H9 (cell line): ENCODE measurements at places on chromosomes 11 and 22.

DNA sequence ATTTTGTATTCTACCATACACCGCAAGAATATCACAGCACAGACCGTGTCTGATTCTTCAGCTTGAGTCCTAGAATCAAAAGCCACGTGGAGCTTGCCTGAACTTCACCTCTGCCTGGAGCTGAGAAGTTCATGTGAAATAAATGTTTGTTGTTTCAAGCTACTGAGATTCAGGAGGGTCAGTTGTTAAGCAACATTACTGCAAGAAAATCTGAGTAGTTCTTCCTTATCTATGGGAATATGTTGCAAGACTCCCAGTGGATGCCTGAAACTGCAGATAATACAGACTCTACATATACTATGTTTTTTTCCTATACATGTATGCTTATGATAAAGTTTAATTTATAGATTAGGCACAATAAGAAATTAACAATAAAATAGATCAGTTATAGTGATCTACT, 995.3 kb downstream of the TBC1D22A start:
- no peak for DNase-seq

GRCh38 chr11:95307286-95307685, 76.3 kb upstream of the SESN3 start:
- no peak for DNase-seq

DNA sequence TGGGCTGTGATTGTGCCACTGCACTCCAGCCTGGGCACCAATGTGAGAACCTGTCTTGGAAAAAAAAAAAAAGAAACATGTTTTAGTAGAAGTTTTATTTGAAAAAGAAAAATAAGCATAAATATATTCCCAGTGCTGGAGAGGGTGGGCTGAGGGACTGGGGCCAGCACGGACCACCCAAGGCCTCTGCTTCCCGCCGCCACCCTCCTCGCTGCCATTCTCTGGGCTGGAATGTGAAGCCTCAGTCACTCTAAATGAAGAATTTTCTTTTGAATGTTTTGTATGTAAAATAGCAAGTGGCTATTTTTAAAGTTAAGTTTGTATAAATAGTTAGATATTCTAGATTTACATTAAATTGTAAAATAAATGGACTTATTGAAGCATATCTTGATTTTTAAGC, 5.1 kb upstream of the TRMU start:
- DNase-seq = no peak

GRCh38 chr11:120197251-120197891, 13.5 kb upstream of the OAF start:
- peak; percentile 56 for DNase-seq

GRCh38 chr11:9219572-9219971, 45.6 kb downstream of the DENND5A start:
- no peak for DNase-seq

GRCh38 chr11:23696688-23697415, 800.0 kb upstream of the LUZP2 start:
- DNase-seq = no peak

DNA sequence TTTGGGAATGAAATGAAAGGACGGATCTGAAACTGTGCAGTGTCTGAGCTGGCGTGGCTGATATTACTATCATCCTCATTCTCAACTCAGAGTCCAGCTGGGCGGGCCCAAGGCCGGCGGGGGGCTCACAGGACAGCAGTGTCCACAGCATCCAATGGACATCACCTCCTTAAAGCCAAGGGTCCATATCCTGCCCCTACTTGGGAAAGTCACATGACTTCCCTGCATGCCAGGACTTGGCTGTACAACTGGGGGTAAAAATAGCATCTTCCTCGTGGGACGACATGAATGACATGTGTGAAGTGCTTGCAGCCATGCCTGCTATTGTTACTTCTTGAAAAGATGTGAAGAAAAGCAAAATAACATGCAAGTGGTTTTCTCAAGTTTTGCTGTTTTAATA, 82.3 kb downstream of the TRMU start:
- DNase-seq = no peak

GRCh38 chr22:27240298-27241075, 561.1 kb downstream of the MN1 start:
- no peak for DNase-seq

- no peak for DNase-seq
Measured at GRCh38 chr11:64492561-64492960, 98.5 kb upstream of the SLC22A12 start.

DNA sequence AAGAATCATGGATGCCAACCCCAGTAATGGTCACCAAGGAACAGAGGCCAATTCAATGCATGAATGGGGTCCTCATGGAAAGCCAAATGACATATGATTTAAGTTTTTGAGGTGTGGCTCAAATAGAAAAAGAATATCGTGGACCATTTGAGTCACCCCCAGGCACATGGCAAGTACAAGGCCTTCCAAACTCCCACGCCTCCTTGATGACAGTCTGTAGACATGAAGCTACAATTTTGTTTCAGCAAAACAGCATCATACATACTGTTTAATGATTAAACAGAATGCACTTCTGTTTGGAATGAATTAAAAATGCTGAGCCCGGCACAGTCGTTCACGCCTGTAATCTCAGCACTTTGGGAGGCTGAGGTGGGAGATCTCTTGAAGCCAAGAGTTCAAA, 7.4 kb downstream of the FADD start:
- DNase-seq = no peak

DNA sequence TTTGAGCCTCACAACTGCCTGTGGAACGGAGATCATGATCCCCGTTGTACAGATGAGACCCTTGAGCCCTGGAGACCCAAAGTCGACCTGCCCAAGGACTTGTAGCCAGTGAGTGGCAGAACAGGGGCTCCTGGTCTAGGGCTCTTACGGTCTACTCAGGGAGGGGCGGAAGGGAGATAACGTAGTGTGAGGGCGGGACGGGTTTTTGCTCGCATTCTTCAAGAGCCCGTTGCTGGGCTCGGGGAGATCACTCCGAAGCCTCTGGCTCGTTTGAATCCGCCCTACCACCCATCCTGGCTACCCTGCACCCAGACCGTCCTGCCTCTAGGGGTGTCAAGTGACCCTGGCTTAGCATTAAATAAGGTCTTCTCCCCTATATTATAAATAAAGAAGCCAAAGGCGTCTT, 639 bp downstream of the CRY2 start:
- peak; percentile 59 for DNase-seq

- no peak for DNase-seq
Measured at GRCh38 chr11:63906585-63906984, 10.4 kb downstream of the RCOR2 start.

GRCh38 chr11:72983560-72983959, 158.6 kb downstream of the FCHSD2 start:
- DNase-seq = no peak

DNA sequence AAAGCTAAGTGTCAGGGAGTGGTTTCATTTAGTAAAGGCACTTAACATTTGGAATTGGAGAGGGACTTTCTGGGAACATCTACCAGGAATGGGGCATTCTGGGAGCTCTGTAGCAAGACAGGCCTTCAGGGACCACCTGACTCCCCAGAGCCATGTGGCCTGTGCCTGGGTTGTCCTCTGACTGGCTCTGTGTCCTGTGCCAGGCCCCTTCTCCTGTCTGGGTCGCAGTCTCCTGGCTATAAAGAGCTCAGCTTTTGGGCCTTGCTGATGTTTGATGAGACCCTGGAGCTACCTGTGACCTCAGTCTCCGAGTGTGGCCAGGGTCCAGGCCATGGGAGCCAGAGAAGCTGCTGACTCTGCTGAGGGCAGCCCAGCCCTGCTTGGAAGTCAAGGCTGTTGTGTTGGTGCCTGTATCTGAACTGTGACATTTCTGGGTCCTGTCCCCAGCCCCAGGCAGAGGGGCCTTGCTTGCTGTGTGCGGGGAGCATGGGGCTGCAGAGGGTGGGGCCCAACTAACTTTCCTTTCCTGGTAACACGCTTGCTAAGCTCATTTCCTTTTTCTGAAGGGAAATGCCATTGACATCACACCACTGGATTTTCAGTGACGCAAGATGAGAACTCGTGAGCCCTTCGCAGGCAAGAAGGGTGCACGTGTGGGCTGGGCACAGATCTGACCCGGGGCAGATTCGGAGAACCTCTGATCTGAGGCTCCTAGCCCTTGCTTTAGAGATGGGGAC, 41.3 kb downstream of the LRRC32 start:
- DNase-seq = no peak

- DNase-seq = peak; percentile 79
Measured at GRCh38 chr11:119100994-119101758, 477 bp downstream of the DPAGT1 start.

DNA sequence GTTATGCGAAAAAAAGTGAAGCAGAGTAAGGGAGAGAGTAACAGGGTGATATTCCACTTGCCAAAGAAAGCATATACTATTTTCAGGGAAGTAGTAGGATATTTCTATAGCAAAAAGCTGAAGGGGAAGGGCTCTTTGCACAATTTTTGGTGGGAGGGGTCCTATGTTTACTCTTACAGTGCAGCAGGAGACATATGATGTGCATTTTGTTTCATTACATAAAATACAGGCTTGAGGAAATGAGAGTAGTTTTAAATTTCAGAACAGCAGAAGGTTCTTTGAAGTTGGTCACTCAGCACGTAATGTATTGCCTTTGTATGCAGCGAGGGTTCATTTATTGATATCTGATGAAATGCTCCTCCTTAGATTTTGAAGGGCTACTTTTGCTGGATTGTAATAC, 3.1 kb upstream of the PIK3IP1 start:
- DNase-seq = no peak

DNA sequence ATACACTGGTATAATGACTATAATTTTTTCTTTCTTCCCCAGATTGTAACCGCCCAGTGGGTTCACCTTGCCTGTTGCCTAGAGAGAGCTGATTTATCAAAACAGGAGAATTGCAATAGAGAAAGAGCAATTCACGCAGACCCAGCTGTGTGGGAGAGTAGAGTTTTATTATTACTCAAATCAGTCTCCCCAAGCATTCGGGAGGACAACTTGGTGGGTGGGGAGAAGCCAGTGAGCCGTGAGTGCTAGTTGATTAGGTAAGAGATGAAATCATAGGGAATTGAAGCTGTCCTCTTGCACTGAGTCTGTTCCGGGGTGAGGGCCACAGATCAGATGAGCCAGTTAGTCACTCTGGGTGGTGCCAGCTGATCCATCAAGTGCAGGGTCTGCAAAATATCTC, 73.2 kb downstream of the SLC35F2 start:
- DNase-seq = no peak

- no peak for DNase-seq
Measured at GRCh38 chr11:110186456-110186855, 93.3 kb downstream of the ZC3H12C start.

- no peak for DNase-seq
Measured at GRCh38 chr11:110526323-110526722, 96.6 kb downstream of the FDX1 start.

DNA sequence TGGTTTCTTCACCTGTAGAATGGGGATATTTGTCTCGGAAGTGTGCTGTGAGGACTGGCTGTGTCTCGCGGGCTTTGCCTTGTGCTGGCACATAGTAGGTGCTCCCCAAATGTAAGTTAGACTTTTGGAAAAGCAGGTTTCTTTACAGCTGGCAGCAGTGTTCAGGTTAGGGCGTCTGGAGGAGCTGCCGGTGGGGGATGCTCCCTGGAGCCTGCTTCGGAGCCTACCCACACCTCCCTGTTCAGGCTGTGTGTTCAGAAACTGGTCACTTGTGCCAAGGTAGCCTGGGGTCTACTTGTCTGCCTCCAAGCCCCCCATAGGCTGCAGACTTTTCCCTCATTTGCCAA, 60.0 kb downstream of the OTOG start:
- no peak for DNase-seq

GRCh38 chr11:63459586-63459985, 31.4 kb downstream of the PLAAT5 start:
- DNase-seq = peak; percentile 72

GRCh38 chr11:105862736-105863367, 159.2 kb downstream of the MSANTD4 start:
- DNase-seq = no peak

DNA sequence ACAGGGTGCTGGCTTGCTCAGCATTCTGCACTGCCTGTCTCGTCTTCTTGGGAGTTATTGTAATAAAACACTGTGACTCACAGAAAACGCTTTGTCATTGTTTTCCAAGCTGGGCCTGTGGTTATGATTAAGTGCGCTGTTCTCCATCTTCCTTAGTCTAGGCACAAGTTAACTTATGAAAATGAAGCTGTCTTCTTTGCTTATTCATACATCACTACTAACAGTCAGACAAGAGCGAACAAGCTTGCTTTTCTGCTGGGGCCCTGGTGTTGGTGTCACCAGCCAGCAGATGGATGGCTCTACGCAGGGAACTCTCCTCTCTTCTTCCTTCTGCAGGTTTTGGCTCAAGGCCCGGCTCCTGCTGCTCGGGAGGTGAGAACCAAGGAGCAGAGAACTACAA, 380.1 kb upstream of the SYN3 start:
- no peak for DNase-seq

DNA sequence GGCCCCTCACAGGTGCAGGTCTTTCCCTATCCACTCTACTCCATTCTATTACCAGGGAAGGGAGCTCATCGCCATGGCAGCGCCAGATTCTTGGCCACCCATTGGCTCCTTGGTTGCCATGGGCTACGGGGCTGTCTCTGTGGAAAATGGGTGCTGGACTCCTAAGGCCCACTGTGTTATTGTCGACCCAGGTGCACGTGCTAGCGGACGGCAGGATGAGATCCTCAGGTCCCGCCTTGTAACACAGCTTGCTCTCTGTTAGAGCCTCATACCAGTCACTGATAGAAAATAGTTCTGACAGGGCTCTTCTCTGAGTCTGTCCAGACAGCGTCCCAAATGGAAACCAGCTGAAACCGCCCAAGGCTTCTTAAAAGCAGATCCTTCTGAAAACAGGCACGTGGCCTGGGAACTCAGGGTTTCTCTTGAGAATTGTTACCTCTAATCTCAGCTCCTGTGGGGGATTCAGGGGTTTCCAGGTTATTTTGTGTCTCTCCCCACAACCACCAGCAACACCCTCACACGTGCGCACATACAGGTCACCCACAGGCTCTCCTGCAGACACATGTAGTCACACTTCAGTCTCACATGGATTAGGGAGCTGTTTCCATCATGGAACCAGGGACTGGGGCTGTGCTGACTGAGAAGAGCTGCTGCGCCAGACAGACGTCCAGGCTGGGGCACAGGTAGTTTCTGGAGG, 1.5 kb downstream of the TUB start:
- DNase-seq = peak; percentile 59

GRCh38 chr11:125328225-125328580, 163.7 kb downstream of the PKNOX2 start:
- no peak for DNase-seq

DNA sequence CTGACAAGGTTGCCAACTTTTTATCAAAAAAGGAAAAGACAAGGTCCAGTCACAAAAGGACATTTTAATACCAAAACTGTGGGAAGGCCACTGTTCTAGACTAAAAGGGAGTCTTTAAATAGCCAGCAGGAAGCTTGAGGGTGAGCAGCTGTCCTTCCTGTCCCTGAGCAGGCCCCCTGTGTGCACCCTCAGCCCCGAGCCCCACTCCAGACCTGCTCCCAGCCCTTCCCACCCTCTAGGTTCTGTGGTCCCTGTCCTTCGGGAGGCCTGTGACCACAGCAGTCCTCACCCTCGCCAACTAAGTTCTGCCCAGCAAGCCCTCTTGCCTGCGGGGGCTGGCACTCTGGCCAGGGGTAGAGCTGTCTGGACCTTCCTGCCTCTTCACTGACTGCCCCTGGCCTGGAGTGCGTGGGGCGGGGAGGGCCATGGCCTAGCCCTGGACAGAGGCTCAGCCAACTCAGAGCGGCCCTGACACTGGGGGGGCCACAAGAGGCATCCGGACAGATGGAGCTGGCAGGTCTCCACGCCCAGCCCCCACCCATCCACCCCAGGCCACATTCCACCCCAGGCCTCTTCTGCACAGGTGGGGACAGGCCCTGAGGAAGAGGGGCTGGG, 1.6 kb upstream of the PLXNB2 start:
- DNase-seq = no peak

- DNase-seq = peak; percentile 64
Measured at GRCh38 chr11:118607401-118608359, at the start of gene PHLDB1. PHLDB1 (plus strand) TSS chr11:118607615; CDS start chr11:118613837, 6,222 bp downstream.

GRCh38 chr22:39030705-39031104, 9.8 kb downstream of the APOBEC3D start:
- DNase-seq = peak; percentile 25
